Sigmoid colon (tissue), 7 donors: ENCODE measurements at places on chromosomes 12 and 14. TPM values are rescaled to one million over a fixed set of nuclear protein-coding genes. Genes with fewer than 3 reads are reported as not detected.

The SLIRP gene
- 387 TPM for polyA plus RNA-seq

The KRT72 gene
- polyA plus RNA-seq, result not detected

The GLI1 gene
- polyA plus RNA-seq, result 0.60 TPM

The CAPS2 gene
- 1.4 TPM for polyA plus RNA-seq

The KRT77 gene
- polyA plus RNA-seq, result not detected

The CCDC198 gene
- polyA plus RNA-seq, result not detected

The RBMS2 gene
- 9.8 TPM for polyA plus RNA-seq

The EML5 gene
- polyA plus RNA-seq, result 0.23 TPM

The HOXC12 gene
- not detected for polyA plus RNA-seq

The TMEM132C gene
- 0.60 TPM for polyA plus RNA-seq

The SYNDIG1L gene
- polyA plus RNA-seq, result not detected

The HCAR1 gene
- not detected for polyA plus RNA-seq

The CCDC177 gene
- polyA plus RNA-seq, result not detected

The CMA1 gene
- polyA plus RNA-seq, result 1.2 TPM

The TNS2 gene
- 47.4 TPM for polyA plus RNA-seq

The PCBP2 gene
- polyA plus RNA-seq, result 401 TPM

The PSMA6 gene
- 257 TPM for polyA plus RNA-seq

The TGM1 gene
- polyA plus RNA-seq, result 0.60 TPM

The OR4E2 gene
- not detected for polyA plus RNA-seq

The LARP4 gene
- polyA plus RNA-seq, result 13.4 TPM

The IL31 gene
- polyA plus RNA-seq, result not detected

The NTN4 gene
- polyA plus RNA-seq, result 5.3 TPM

The ARID2 gene
- polyA plus RNA-seq, result 3.2 TPM

The LGR5 gene
- polyA plus RNA-seq, result 0.23 TPM

The RNU4-1 gene
- polyA plus RNA-seq, result not detected

The RERG gene
- 4.8 TPM for polyA plus RNA-seq

The PRKAB1 gene
- polyA plus RNA-seq, result 52.5 TPM

The EPYC gene
- not detected for polyA plus RNA-seq

The CPNE6 gene
- polyA plus RNA-seq, result not detected

The ARHGAP9 gene
- 54.7 TPM for polyA plus RNA-seq

The TCP11L2 gene
- polyA plus RNA-seq, result 9.3 TPM

The SIX4 gene
- polyA plus RNA-seq, result not detected

The RPL41 gene
- 6,021 TPM for polyA plus RNA-seq

The PLEKHG3 gene
- 26.8 TPM for polyA plus RNA-seq

The RGS6 gene
- polyA plus RNA-seq, result 0.79 TPM

The BIN2 gene
- 21.2 TPM for polyA plus RNA-seq

The KRT83 gene
- not detected for polyA plus RNA-seq

The PSME1 gene
- polyA plus RNA-seq, result 309 TPM

The MYH7 gene
- 11.6 TPM for polyA plus RNA-seq

The ZC2HC1C gene
- 4.6 TPM for polyA plus RNA-seq

The AVPR1A gene
- polyA plus RNA-seq, result 1.0 TPM

The C14orf132 gene
- 3.2 TPM for polyA plus RNA-seq

The LHX5 gene
- not detected for polyA plus RNA-seq

The RACGAP1 gene
- polyA plus RNA-seq, result 4.8 TPM

The LRP1-AS gene
- not detected for polyA plus RNA-seq

The WIF1 gene
- polyA plus RNA-seq, result 0.15 TPM

The LTB4R2 gene
- under 0.01 TPM for polyA plus RNA-seq

The PMCH gene
- polyA plus RNA-seq, result not detected

The TULP3 gene
- 7.8 TPM for polyA plus RNA-seq

The RNF212B gene
- polyA plus RNA-seq, result not detected

The FANCM gene
- 2.5 TPM for polyA plus RNA-seq

The LRTM2 gene
- polyA plus RNA-seq, result not detected

The PIK3C2G gene
- polyA plus RNA-seq, result 0.60 TPM

The SPX gene
- 0.60 TPM for polyA plus RNA-seq

The PPTC7 gene
- 18.6 TPM for polyA plus RNA-seq
